ENCODE measurements at places on chromosomes 7 and 10.

DNA sequence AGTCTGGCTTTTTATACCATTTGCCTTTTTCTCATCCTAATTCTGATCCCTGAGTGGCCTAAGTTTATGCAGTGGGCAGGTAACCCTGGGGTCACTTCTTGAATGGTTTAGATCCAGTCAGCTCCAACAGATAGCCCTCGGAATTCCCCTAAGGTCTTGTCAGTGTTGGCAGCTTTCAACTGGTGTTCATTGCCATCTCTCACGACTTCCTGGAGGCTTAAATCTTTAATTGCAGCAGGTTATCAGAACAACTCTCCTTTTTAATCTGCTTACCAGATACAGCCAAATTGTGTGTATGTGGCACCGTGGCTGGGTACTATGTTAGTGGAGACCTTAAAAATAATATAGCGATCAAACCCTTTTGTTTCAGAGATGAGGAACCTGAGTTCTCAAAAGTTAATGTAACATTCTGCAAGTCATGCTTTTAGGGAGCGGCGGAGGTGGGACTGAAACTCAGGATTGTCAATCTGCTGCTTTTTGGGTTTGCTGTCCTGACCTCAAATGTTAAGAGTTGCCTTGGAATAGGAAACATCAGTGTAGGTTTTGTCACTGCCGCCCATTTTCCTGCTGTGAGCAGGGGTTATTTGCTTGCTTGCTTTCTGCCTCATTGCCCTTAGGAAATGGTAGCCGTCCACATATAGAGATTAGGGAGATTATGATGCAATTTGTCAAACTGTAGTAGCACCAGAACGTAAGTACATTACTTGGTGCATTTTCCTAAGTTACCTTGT is 818 bp downstream of the DLD start:
- DNase-seq: peak; percentile 20

GRCh38 chr10:7084280-7085005 is 326.4 kb downstream of the SFMBT2 start:
- no peak for DNase-seq

DNA sequence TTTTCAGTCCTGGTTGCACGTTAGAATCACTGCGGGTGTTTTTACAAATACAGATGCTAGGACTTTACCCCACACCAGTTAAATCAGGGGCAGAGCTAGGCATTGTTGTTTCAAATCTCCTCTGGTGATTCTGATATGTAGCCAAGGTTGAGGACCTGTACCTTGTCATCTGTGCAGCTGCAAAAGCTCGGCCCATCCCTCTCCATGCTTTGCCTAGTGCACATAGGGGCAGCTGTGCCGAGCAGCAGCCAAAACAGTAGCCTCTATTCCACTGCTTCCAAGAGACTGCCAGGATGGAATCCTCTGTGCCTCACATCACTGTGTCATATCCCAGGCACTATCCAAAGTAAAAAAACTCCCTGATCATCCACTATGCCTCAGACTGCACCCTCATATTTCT is 181.3 kb downstream of the CDK14 start:
- no peak for DNase-seq

DNA sequence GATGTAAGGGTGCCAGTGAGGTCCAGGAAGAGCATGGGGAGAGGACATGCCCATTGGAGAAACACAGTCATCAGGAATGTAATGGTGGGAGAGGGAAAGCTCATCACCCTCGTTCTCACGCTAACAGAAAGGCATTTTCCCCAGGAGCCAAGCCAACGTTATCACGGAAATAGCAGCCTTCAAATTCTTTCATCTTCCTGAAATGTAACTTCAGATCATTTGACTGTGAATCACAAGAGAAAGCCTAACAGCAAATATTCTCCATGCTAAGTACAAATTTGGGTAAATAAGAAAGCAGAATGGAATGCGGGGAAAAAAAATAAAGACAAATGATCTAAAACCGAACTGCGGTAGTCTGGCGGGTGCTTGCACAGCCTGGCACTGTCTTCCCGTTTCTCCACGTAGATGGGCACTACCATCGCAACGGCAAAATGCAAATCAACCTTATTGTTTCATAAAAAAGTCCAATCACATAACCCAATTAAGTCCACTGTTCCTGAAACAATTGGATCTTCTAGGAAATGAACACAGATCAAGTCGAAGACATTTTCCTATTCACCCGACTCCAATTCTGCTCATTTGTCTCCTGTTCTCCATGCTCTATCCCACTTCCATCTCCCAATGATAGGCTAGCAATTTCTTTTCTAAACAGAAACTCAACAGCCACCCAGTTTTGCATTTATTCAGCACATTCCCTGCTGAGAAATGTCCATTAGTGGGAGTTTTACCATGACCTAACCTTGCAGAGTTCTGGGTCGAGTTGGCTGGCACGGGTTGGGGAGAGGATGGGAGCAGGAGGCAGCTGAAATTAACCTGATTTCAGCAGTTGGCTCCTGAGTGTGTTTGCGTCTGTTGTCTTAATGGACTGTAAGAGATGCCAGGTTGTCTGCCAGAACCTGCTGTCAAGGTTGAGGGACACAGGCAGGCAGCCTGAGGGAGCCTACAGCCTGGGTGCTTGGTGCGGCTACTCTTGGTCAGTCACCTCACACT is 74.6 kb upstream of the FRMD4A start:
- peak; percentile 98 for DNase-seq

- no peak for DNase-seq
Observed at GRCh38 chr7:37344886-37345579, 103.6 kb downstream of the ELMO1 start.

GRCh38 chr7:34104992-34105391 is 199.7 kb downstream of the BMPER start:
- DNase-seq: no peak

GRCh38 chr10:25818751-25819150 is 115.3 kb upstream of the MYO3A start:
- DNase-seq: no peak

DNA sequence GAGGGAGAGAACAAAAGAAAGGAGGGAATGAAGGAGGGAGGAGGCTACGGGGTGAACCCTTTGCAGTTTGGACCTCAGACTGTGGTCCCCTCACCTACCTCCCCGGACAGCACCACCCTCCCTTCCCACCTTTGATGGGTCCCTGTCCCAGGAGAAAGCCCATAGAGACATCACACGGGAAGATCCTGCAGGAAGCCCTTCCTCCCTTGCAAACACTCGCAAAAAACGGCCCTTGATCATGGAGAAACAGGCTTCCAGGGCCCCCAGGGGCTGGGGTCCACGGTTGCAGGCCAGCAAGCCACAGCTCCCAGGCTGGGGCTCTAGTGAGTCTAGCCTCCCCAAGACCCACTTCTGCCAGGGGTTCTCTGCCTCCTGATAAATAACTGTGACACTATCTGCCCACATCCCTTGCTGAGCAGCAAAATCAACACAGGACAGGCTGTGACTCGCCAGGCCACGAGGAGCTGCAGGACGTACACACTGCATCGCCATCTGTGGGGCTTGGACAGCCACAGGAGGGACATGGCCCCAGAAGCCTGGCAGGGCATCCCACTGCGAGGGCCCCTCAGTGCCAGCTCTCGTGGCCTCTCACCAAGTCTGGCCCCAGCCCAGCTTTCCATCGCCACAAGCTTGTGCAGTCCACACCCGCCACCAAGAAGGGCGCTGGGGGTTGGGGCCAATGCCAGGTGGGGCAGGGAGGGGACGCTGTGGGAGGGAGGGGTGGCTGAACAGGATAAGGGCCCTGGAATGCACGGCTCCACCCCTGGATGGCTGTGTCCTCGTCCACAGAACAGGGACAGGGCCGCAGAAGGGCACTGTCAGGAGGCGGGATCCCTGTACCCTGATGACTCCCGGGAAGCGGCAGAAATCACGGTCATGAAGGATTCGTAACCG is 34.2 kb downstream of the PDGFA start:
- no peak for DNase-seq

DNA sequence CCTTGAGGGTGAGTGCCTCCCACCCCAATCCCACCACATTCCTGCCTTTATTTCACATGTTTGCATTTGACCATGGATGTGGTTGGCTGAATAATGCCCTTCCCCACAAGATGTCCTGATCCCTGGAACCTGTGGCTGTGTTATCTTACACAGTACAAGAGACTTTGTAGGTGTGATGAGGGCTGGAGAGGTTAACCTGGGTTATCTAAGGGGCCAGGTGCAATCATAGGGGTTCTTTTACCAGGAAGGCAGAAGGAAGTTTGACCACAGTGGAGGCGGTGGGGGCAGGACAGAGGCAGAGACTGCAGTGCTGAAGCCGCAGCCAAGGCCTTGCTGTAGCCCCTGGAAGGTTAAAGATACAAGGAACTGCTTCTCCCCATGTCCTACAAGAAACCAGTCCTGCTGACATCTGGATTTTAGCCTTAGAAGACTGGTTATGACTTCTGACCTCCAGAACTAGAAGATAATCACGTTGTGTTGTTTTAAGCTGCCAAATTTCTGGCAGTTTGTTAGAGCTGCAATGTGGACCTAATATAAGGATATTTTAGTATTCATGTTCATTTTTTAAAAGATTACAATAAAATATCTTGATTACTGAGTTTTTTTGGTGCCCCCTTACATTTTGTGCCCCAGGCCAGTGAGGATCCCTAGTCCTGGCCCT is 136.6 kb downstream of the ARHGAP22 start:
- no peak for DNase-seq

- DNase-seq: peak; percentile 60
Observed at GRCh38 chr10:4804465-4804864, 21.5 kb upstream of the AKR1E2 start.

DNA sequence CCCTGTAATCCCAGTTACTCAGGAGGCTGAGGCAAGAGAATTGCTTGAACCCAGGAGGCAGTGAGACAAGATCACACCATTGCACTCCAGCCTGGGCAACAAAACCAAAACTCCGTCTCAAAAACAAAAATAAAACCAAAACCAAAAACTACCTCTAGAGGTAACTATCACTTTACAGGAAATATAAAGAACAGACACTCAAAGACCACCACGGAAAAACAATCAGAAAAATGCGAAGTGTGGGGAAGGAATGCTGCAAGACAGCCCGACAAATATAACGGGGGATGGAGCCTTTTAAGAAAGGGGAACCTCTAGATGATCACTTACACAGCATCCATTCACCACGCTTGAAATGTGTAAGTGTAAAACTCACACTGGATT is 4.3 kb downstream of the HNRNPF start:
- DNase-seq: no peak

GRCh38 chr10:76085002-76085816 is 653.8 kb downstream of the LRMDA start:
- no peak for DNase-seq

DNA sequence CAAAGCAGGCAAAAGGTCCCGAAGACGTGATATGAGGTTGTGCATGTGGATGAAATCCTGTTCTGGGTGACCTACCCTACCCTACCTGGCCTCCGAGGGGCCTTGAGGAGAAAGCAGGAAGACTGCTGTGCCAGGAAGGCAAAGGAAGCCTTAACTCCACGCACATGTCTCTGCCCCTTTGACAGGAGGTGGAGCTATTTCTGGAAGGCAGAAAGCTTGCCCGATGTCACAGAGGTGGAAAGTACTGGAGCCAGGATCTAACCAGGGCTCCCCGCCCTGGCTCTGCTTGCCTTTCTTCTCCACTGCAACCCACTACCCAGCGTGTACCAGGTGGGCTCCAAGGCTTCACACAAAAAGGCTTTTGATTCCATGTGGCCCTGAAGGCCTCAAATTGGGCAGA is 66.4 kb upstream of the DDC start:
- no peak for DNase-seq

DNA sequence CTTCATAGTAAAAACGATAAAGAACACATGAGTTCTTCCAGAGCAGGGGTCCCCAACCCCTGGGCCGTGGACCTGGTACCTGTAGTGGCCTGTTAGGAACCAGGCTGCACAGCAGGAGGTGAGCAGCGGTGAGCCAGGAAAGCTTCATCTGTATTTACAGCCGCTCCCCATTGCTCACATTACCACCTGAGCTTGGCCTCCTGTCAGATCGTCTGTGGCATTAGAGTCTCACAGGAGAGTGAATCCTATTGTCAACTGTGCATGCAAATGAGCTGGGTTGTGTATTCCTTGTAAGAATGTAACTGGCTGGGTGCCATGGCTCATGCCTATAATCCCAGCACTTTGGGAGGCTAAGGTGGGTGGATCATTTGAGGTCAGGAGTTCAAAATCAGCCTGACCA is 229.5 kb downstream of the CNTNAP2 start:
- DNase-seq: no peak

DNA sequence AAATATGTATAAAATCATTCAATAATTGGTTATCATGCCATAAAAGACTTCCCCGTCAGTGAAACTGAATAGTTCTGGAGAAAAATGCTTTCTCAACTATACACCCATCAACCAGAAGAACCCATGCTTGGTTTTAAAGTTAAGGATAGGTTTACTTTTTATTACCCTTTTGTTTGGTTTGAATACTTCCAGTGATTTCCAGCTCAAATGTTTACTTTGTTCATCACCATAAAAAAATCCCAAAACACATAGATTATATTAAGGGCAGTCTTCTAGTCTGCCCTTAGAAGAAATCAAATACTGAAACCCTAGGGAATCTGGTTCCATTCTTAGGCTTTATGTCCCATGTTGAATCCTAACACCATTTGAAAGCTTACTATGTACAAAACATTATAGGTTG is 49.2 kb downstream of the PTTG1IP2 start:
- DNase-seq: no peak

DNA sequence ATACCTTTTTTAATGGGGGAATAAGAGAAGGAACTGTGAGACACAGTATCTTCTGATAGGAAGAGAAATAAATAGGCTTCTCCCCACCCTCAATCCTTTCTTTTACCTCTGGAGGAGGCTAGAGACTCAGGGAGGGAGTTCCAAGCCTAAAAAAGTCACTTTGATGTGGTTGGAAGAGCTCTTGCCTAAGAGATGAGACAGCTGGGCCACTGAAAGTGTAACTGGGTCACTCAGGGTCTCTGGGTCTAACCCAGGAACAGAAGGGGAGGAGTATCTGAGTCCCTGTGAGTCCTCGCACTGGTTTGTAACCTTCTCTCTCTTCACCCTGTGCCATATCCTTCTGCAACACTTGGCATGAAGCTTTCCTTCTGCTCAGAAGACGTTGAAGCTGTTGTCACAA is 222.9 kb upstream of the AGK start:
- no peak for DNase-seq

GRCh38 chr7:38881947-38882684 is 26.9 kb downstream of the VPS41 start:
- DNase-seq: no peak

- no peak for DNase-seq
Observed at GRCh38 chr10:89101943-89102342, 105.2 kb downstream of the CH25H start.

DNA sequence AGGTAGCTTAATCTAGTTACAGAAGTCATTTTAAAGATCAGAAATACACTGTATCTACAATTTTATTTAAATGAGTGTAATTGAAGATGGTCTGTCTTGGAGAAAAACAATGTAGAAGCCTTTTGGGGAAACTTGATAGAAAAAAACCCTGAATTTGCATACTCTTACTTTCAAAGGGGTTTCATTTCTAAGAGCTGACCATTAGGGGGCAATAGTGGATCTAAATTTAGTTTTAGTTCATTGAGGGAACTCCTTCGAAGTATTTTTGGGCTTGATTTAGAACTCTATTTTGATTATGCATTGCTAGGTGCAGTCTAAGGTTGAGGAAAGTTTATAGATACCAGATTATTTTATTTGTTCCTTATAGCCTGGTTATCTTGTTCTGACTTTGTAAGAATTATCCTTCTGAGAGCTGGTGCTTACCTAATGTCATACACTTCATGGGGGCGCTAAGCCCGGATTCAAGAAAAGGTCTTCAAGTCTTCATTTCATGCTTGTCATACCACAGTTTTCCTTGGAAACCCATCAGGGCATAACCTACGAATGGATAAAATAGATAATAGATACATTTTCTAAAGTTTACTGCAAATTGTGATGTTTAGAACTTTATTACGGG is 69.1 kb upstream of the MXI1 start:
- peak; percentile 15 for DNase-seq
